CD4-positive, alpha-beta T cell treated with Interleukin-10 for 1 hour (primary cell): ENCODE measurements at places on chromosomes 3 and 15.

DNA sequence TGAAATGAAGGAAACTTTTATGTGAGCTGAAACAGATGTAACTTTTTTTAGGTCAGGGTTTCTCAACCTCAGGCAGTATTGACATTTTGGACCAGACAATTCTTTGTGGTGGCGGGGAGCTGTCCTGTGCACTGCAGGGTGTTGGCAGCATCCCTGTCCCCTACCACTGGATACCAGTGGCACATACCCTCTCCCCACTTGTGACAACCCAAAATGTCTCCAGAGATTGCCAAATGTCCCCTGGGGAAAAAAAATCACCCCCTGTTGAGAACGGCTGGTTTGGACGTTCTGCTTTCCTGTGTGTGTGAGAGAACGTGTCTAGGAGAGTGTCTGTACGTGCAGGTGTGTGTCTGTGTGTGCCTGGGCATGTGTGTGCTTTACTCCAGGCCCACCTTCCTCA lies 30.7 kb upstream of the GRIP2 start:
- DNase-seq, result no peak

DNA sequence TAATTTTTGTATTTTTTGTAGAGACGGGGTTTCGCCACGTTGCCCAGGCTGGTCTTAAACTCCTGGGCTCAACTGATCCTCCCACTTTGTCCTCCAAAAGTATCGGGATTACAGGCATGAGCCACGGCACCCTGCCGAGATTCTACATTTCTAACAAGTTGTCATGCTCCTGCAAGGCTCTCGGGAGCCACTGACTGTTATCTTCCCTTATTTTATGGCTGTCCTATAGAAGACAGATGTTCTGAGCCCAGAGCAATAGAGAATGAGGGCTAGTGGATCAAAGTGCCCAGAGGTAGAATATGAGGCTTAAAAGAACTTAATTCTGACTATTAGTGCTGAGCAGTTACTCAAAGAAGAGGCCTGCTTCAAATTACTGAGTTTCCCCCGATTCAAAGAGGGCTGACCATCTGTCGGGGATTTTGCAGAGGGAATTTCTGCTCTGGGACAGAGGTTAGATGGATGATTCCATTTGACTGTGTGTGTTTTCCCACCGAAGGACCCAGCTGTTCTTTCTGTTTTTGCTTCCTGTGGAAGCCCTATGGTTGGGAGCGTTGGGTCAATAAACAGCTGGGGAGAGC lies 39.5 kb downstream of the ITPR1 start:
- DNase-seq, result no peak

- DNase-seq, result no peak
Measured at GRCh38 chr3:51588724-51589123, 50.2 kb downstream of the RAD54L2 start.

- peak; percentile 76 for DNase-seq
Measured at GRCh38 chr3:198080521-198081384, 120.7 kb downstream of the LMLN start.

- DNase-seq, result no peak
Measured at GRCh38 chr3:139216958-139217357, 126.9 kb upstream of the MRPS22 start.

- no peak for DNase-seq
Measured at GRCh38 chr3:190279690-190280089, 42.6 kb downstream of the CLDN1 start.
